ENCODE measurements at places on chromosomes 1 and 21. TPM values are rescaled to one million over a fixed set of nuclear protein-coding genes. Genes with fewer than 3 reads are reported as not detected.

The PTCH2 gene
- total RNA-seq: 0.33 TPM

The KRTCAP2 gene
- 97.7 TPM for total RNA-seq

The RNF207 gene
- 3.0 TPM for total RNA-seq

DNA sequence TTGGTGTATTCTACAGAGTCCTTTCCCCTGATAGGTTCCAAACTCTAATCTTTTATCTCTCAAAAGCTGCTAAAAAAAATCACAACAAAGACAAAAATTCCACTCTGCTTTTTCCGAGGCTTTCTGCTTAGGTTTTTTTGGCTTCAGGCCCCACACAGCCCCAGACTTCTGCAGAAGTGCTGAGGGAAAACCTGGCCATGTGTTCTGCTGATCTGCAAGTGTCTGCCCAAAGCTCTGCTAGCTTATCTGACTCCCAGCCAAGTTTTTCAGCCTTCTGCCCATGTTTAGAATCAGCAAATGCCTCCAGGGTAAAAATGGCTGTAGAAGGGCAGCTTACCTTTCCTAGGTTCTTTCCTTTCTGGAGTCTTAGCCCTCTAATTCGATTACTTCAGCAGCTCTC is 28.4 kb downstream of the DISP3 start:
- no peak overlapping the region for H3K27ac ChIP-seq
- H3K27me3 ChIP-seq: no peaks in the 10 kb centered on the region
- no peak for DNase-seq
- no peaks in the 10 kb centered on the region for H3K4me1 ChIP-seq
- no peak overlapping the region for H3K4me3 ChIP-seq

DNA sequence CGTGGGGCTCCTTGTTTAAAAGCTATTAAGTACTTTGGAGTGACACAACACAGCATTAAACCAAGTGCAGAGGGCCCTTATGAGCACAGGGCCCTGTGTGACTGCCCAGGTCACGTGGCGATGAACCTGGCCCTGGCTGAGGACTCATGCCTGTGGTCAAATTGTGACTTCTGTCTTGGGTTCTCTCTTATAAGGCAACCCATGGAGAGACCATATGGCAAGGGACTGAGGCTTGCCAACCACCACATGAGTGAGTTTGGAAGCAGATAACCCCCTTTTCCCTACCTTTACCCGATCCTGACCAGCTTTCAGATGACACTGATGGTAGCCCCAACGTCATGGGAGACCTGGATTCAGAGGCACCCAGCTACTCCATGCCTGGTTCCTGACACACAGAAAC is 140.5 kb downstream of the ZBTB18 start:
- H3K4me1 ChIP-seq: no peaks in the 10 kb centered on the region
- H3K4me3 ChIP-seq: no peak overlapping the region
- DNase-seq: no peak
- H3K36me3 ChIP-seq: no peaks in the 10 kb centered on the region
- no peaks in the 10 kb centered on the region for H3K27me3 ChIP-seq

DNA sequence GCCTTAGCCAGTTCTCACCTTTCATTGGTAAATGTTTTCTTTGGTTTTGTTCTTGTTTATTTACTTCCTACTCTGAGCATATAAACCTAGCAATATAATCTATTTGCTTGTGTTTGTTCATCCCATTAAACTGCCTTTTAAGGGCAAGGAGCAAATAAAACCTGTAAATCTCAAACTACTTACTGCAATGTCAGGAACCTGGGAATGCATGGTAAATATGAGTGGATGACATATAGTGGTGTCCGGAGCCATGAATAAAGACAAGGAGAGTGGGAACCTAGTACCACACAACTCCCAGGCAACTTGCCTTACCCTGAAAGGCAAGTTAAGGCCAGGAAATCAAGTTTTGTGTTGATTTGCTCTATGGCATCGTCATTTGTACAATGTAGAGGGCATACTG is 1133.7 kb upstream of the NCAM2 start:
- H3K27me3 ChIP-seq: no peaks in the 10 kb centered on the region

GRCh38 chr1:106749491-106749890 is 307.0 kb upstream of the PRMT6 start:
- H3K4me1 ChIP-seq: no peaks in the 10 kb centered on the region
- H3K4me3 ChIP-seq: no peak overlapping the region
- no peak overlapping the region for H3K27ac ChIP-seq
- H3K27me3 ChIP-seq: no peaks in the 10 kb centered on the region
- H3K36me3 ChIP-seq: no peaks in the 10 kb centered on the region
- DNase-seq: no peak

- no peaks in the 10 kb centered on the region for H3K36me3 ChIP-seq
- peaks cover 61% of the 10 kb centered on the region for H3K27me3 ChIP-seq
- H3K4me1 ChIP-seq: peaks cover 8% of the 10 kb centered on the region
- no peak overlapping the region for H3K4me3 ChIP-seq
- no peak for DNase-seq
- no peak overlapping the region for H3K27ac ChIP-seq
These were observed 4.6 kb downstream of the HJV start for GRCh38 chr1:146016891-146017290.

DNA sequence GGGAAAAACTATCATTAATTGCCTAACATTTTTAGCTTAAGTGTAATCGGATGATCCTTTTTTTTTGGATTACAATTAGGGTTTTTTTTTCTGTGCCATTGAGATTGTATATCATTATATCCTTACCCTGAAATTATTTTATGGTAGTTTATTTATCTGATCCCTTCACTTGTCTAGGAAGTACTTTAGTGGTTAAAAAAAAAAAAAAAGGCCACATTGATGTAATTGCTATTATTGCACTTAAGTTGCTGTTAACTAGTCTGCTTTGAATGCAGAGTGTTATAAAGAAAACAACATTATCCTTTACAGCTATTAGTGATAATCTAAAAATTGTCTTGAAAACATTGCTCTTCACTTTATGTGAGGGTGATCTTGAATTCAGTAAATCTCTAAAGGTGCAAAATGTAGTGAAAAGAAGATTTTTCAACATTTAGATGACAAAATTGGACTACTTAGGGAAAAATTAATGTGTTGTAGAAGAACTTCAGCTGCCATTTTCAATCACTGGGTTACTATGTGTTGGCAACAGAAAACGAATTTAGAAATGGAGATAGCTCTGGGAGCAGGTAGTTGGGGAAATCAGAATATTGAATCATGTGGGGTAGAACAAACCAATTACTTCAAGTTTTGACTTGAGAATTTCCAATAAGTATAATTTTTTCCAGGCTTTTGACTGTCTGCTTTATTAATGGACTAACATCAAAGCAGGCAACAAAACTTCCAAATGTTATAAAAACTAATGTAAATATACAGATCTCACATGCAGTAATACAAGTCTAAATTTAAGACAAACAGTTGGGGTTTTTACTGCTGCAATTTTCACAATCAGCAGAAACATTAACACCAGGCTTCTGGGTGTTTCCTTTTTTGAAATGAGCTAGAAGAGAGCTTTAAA is 5.0 kb downstream of the ADGRL2 start:
- H3K27ac ChIP-seq: no peak overlapping the region
- peaks cover 15% of the 10 kb centered on the region for H3K4me1 ChIP-seq
- H3K27me3 ChIP-seq: peaks cover 58% of the 10 kb centered on the region
- no peak for DNase-seq
- H3K4me3 ChIP-seq: no peak overlapping the region

GRCh38 chr1:4600615-4601460 is 53.6 kb upstream of the AJAP1 start:
- no peaks in the 10 kb centered on the region for H3K4me1 ChIP-seq
- no peaks in the 10 kb centered on the region for H3K27me3 ChIP-seq
- no peak for DNase-seq
- no peak overlapping the region for H3K27ac ChIP-seq
- H3K4me3 ChIP-seq: no peak overlapping the region
- no peaks in the 10 kb centered on the region for H3K36me3 ChIP-seq

DNA sequence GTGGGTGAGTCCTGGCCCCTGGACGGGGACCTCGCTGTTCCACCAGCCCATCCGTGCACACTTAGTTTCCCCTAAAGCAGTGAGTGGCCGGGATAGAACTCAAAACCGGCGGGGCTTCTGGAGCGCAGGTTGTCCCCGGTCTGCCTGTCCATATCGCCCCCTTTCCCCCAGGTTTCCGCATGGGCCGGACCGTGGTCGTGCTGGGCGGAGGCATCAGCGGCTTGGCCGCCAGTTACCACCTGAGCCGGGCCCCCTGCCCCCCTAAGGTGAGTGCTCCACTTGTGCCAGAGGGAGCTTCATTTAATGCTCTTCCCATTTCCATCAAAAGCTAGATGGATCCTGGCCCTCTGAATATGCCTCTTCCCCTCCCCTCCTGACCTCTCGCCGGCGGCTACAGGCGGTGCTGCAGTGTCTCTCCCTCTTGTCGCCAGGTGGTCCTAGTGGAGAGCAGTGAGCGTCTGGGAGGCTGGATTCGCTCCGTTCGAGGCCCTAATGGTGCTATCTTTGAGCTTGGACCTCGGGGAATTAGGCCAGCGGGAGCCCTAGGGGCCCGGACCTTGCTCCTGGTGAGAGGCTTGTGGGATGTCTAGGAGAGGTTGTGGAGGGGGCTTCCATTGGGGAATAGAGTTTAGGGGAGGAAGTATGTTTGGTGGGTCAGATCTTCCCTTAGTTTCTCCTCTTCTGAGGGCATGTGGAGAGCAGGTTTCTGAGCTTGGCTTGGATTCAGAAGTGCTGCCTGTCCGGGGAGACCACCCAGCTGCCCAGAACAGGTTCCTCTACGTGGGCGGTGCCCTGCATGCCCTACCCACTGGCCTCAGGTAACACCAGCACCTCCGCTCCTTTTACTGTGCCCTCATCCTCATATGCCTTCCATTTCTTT is 683 bp downstream of the PPOX start:
- no peak for DNase-seq
- peaks cover 46% of the 10 kb centered on the region for H3K36me3 ChIP-seq
- peak overlapping the region; percentile 58 for H3K27ac ChIP-seq
- peak overlapping the region; percentile 62 for H3K4me3 ChIP-seq
